ENCODE measurements at places on chromosomes 11 and 22. TPM values are rescaled to one million over a fixed set of nuclear protein-coding genes. Genes with fewer than 3 reads are reported as not detected.

The TBX10 gene
- total RNA-seq: not detected

The P2RX6 gene
- total RNA-seq: 0.22 TPM

GRCh38 chr11:130237282-130238006 is 77.3 kb downstream of the ZBTB44 start:
- H3K4me3 ChIP-seq: no peak overlapping the region
- no peaks in the 10 kb centered on the region for H3K4me1 ChIP-seq
- H3K27me3 ChIP-seq: no peaks in the 10 kb centered on the region
- DNase-seq: no peak

DNA sequence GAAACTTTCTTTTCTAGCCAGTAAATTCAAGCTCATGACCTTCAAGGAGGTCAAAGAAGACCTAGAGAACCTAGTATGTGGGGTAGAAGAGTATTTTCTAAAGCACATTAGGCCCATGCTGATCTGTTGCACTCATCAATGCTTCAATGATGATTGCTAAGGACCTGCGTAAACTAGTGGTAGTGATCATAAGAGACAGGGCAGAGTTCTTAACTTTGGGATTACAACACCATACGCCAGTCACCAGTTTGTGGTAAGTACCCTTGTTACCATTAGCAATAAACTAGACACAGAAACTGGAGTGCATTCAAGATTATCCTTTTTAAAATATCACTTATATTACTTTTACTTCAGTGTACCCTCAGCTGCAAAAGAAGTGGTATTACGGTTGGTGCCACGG is 490.3 kb downstream of the BUD13 start:
- no peak overlapping the region for H3K27ac ChIP-seq
- DNase-seq: no peak
- H3K36me3 ChIP-seq: no peaks in the 10 kb centered on the region
- no peak overlapping the region for H3K4me3 ChIP-seq

DNA sequence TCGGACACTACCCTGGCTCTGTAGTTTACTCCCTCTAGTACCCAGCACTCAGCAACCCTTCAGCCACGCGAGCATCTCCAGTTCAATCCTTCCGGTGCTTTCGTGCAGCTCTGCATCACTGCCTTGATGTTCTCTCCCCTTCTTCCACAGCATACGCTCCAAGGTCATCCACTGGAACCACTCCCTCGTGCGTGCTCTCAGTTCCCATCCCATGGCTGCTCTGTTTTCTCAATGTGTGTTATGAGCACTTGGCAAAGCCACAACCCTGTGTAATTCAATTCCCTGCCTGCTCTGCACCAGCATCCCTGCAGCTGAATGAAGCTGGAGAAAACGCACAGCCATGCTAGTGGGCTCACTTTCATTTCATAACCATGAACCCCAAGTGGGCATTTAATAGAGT is 38.5 kb upstream of the NFRKB start:
- H3K36me3 ChIP-seq: peaks cover 16% of the 10 kb centered on the region
- H3K27me3 ChIP-seq: no peaks in the 10 kb centered on the region
- DNase-seq: no peak
- peaks cover 10% of the 10 kb centered on the region for H3K4me1 ChIP-seq
- no peak overlapping the region for H3K27ac ChIP-seq
- H3K4me3 ChIP-seq: no peak overlapping the region

GRCh38 chr22:23564276-23564675 is 15.8 kb downstream of the IGLL1 start:
- H3K36me3 ChIP-seq: no peaks in the 10 kb centered on the region
- no peak overlapping the region for H3K27ac ChIP-seq
- no peaks in the 10 kb centered on the region for H3K4me1 ChIP-seq
- DNase-seq: no peak
- peaks cover 25% of the 10 kb centered on the region for H3K27me3 ChIP-seq
- H3K4me3 ChIP-seq: no peak overlapping the region

DNA sequence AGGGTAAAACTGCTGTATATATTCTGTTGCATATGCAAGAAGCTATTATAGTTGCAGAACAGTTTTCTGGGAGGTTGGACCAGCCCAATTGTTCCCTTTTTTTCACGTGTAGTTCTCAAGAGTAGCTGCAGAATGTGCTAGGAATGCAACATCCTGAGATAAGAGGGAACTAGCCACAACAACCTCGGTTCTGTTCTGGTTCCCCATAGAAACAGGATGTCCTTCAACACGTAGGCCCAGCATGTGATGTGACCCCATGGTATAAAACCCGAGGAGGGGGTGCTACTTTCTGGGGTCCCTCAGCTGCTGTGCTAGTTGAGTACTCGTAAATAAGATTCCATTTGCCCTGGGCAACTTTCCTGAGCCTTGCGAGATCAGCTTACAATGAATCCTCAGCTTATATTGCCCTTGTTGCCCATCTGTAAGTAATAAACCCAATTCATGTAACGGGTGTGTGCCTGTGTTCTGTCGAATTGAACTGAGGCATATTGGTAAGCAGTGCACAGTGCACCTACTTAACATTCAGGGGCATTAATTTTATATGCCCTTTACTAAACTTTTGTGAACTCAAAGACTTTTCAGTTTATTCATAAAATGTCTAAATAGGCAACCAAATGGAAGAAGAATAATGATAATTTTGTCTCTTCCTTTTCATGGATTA is 23.0 kb upstream of the TRAF6 start:
- no peak overlapping the region for H3K4me3 ChIP-seq
- H3K4me1 ChIP-seq: no peaks in the 10 kb centered on the region
- DNase-seq: no peak
- H3K27ac ChIP-seq: no peak overlapping the region

The KRTAP5-6 gene
- not detected for total RNA-seq

DNA sequence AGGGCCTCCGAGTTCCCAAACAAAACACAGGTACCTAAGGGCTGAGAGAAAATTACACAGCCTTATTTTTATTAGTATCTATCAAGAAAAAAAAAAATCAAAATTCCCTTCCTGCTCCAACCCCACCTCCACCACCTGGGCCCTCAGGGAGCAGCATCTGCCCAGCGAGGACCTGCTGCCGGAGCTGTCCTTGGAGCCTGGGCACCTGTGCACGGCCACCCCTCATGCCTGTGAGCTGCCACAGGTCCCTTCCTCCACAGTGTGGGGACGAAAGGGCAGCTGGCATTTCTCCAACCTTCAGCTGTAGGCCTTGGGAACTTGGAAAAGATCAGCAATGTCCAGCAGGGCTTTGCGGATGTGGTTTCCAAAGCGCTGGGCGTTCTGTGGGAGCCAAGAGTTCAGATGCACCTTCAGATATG is 6.3 kb upstream of the SYCE3 start:
- no peaks in the 10 kb centered on the region for H3K27me3 ChIP-seq
- H3K36me3 ChIP-seq: peaks cover 54% of the 10 kb centered on the region
- no peaks in the 10 kb centered on the region for H3K4me1 ChIP-seq
- no peak overlapping the region for H3K27ac ChIP-seq
- no peak overlapping the region for H3K4me3 ChIP-seq

Data from MCF 10A (cell line).